ENCODE measurements at places on chromosomes 7 and 10.
A peak's percentile ranks its signal among the peaks of the same experiment; 100 is the strongest.

- H3K4me1 ChIP-seq = peaks cover 9% of the 10 kb centered on the region
- no peaks in the 10 kb centered on the region for H3K27me3 ChIP-seq
- no peak overlapping the region for H3K4me3 ChIP-seq
- no peaks in the 10 kb centered on the region for H3K36me3 ChIP-seq
These were observed 23.5 kb upstream of the C1QL3 start for GRCh38 chr10:16545116-16545736.

DNA sequence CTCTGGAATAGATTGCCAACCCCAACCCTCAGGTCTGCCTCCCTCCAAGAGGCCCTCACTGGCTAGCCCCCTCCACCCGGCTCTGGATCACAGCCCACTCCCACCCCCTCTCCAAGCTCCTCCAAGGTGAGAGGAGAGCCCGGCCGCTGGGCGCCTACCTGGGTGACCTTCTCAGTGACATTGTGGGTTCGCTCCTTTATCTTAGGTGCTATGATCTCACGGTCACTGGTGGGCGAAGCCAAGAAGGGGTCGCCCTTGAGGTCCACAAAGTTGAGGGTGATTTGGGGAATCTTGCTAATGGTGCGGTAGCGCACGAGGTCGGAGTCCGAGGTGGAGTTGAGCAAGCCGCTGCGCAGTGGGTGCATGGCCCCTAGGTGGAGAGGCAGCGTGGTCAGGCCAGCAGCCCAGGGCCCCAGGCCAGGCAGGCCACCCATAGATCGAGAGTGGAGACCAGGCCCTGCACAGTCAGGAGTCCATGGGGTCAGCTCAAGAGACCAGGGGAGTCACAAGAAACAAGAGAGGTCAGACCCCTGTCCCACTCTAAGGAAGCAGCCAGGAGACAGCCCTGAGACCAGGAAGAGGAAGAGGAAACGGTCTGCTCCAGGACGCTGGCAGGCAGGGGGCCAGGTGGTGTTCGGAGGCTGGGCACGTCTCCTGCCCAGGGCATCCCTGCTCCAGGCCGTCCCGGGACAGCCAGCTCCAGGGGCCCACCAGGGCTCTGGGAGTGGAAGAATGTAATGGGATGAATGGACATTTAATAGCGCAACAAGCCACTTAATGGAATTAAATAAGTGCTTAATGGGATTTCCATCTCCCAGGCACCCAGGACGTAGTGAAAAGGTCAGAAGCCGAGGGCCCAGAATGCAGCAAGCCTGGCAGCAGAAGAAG, 20.7 kb downstream of the KCNH2 start:
- H3K4me3 ChIP-seq = no peak overlapping the region
- no peaks in the 10 kb centered on the region for H3K36me3 ChIP-seq
- H3K4me1 ChIP-seq = peaks cover 61% of the 10 kb centered on the region
- no peaks in the 10 kb centered on the region for H3K27me3 ChIP-seq
- no peak for DNase-seq

DNA sequence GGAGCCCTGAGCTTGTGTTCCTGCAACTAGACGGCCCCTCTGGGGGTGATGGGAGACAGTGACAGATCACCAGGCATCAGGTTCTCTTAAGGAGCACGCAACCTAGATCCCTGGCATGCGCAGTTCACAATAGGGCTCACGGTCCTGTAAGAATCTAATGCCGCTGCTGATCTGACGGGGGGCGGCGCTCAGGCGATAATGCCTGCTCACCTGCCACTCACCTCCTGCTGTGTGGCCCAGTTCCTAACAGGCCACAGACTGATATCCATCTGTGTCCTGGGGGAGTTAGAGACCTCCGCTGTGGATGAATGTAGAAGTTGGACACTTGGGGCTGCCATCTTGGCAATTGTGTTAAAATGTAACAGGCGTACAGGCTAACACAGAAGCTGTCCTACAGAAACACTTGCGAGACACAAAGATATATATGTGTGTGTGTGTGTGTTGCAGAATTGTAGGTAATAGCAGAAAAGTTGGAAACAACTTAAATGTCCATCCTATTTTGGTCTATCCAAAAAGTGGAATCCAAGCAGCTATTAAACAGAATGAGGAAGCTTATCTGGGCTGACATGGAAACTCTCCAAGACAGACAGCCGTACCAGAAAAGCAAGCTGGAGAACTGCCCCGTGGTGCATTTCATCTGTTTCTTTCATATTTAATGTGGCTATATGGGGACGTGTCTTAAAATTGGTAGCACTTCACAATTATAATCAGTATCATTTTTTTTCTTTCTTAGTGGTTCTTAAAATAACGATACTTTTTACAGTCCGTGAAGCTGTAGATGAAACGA, 82.8 kb downstream of the MKI67 start:
- no peak for DNase-seq
- no peak overlapping the region for H3K27ac ChIP-seq
- no peak overlapping the region for H3K4me3 ChIP-seq
- no peaks in the 10 kb centered on the region for H3K36me3 ChIP-seq

DNA sequence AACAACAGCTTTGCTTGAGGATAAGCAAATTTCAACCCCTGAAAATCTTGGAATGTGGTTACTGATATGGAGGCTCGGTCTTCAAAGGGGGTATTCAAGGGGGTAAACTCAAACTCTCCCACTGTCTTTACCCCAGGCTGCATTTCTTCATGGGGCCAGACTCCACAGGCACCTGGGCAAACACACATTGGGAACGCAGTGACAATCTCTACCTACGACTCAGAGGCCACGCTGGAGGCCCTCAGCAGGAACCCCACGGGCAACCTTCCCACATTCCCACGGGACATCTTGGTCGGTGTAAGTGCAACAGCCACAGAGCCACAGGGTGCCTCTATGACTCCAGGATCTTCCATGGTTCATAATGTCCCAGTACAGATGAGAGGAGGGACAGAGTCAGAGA, 2.2 kb upstream of the INSIG1 start:
- no peak overlapping the region for H3K27ac ChIP-seq
- no peak for DNase-seq
- H3K36me3 ChIP-seq = no peaks in the 10 kb centered on the region
- H3K4me1 ChIP-seq = peaks cover 17% of the 10 kb centered on the region
- no peaks in the 10 kb centered on the region for H3K27me3 ChIP-seq

GRCh38 chr10:68290736-68291135, 41.1 kb upstream of the HNRNPH3 start:
- no peaks in the 10 kb centered on the region for H3K36me3 ChIP-seq
- no peaks in the 10 kb centered on the region for H3K4me1 ChIP-seq
- no peak overlapping the region for H3K27ac ChIP-seq

GRCh38 chr7:48832303-48832845, 92.0 kb upstream of the CDC14C start:
- no peaks in the 10 kb centered on the region for H3K4me1 ChIP-seq
- no peaks in the 10 kb centered on the region for H3K36me3 ChIP-seq
- no peak overlapping the region for H3K27ac ChIP-seq
- no peaks in the 10 kb centered on the region for H3K27me3 ChIP-seq

DNA sequence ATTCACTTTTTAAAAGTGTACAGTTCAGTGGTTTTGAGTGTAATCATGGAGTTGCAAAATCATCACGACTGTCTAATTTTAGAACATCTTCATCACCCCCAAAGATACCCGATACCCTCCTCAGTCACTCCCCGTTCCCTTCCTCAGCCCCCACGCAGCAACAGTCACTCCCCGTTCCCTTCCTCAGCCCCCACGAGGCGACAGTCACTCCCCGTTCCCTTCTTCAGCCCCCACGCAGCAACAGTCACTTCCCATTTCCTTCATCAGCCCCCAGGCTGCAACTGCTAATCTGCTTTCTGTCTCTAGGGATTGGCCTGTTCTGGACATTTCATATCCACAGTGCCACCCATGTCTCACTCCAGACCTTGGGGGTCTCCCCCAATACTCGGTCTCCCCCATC, 161.6 kb upstream of the PPP2R2D start:
- H3K27ac ChIP-seq = no peak overlapping the region
- DNase-seq = no peak
- H3K27me3 ChIP-seq = no peaks in the 10 kb centered on the region
- no peaks in the 10 kb centered on the region for H3K36me3 ChIP-seq
- H3K4me3 ChIP-seq = no peak overlapping the region
- no peaks in the 10 kb centered on the region for H3K4me1 ChIP-seq

DNA sequence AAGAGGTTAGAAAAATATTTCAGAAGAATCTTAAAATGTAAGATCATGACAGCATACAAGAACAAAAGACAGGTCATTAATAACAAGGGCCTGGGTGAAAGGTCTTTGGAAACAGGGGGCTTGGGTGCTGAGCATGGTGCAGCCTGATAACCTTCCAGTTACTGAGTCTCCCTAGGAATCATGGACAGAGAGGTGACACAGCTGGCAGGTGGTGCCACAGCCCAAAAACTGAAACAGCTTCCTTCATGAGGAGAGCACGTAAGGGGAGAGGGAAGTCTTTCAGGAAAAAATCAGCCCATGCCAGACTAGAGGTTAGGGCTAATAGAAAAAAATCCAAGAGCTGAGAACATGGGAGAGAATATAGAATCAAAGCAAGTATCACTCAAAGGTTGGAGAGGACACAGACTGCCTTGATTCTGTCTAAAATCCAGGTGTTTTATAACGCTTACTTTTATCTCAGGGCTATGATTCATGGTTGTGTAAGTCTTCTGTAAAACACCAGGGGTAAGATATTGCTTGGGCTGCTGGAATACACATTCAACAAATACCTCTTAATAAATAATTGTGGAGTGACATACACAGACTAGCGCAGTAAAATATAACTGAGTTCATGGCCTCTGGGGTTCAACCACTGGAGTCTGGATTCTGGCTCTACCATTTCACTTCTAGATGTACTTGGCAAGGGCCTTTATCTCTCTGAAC, 88.1 kb downstream of the SEMA3C start:
- H3K27ac ChIP-seq = no peak overlapping the region
- no peaks in the 10 kb centered on the region for H3K27me3 ChIP-seq
- H3K4me3 ChIP-seq = no peak overlapping the region
- H3K4me1 ChIP-seq = peaks cover 23% of the 10 kb centered on the region
- H3K36me3 ChIP-seq = no peaks in the 10 kb centered on the region
- DNase-seq = peak; percentile 29

- H3K4me3 ChIP-seq = no peak overlapping the region
- no peaks in the 10 kb centered on the region for H3K27me3 ChIP-seq
- H3K36me3 ChIP-seq = no peaks in the 10 kb centered on the region
- no peak for DNase-seq
These were observed 644.4 kb upstream of the IGFBP3 start for GRCh38 chr7:46565253-46566096.

DNA sequence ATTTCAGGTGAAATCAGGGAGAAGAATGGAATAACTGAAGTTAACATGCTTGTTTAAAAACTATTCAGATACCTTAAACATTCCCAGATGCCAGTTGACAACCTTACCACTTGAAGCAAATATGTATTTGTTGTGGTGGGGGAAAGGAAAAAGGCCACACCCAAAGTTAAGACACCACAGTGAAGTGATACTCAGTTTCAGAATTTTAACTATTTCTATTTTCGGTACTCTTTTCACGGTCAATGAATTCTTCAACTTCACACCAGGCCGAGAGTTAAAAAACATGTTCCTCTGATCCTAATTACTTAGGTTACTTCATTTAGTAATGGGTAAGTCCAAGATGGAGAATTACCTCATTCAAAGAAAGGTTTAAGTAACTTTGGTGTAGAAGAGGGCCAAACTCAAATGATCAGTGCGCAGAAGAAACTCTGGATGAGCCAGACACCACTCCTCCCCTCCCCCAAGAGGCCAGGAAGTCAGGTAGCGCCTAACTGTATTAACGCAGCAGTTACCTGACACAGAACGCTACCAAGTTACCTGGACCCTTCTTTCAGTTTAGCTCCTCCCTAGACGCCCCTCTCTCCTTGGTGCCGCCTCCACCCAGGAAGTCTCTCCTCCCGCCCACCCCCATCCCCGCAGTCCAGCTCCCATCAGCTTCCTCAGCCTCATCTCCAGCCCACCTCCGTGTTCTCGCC, 700 bp downstream of the MTPN start:
- H3K27ac ChIP-seq = peak overlapping the region; percentile 79
- no peaks in the 10 kb centered on the region for H3K27me3 ChIP-seq
- DNase-seq = no peak
- peak overlapping the region; percentile 73 for H3K4me3 ChIP-seq

- H3K27me3 ChIP-seq = no peaks in the 10 kb centered on the region
- no peak overlapping the region for H3K4me3 ChIP-seq
- no peaks in the 10 kb centered on the region for H3K36me3 ChIP-seq
- H3K27ac ChIP-seq = no peak overlapping the region
- DNase-seq = no peak
- no peaks in the 10 kb centered on the region for H3K4me1 ChIP-seq
These were observed 56.7 kb downstream of the LAMB4 start for GRCh38 chr7:108073305-108074070.

GRCh38 chr7:82247814-82248433, 195.7 kb downstream of the CACNA2D1 start:
- DNase-seq = no peak
- H3K36me3 ChIP-seq = no peaks in the 10 kb centered on the region
- H3K4me1 ChIP-seq = no peaks in the 10 kb centered on the region
- H3K27ac ChIP-seq = no peak overlapping the region
- H3K27me3 ChIP-seq = no peaks in the 10 kb centered on the region
- no peak overlapping the region for H3K4me3 ChIP-seq

- no peak overlapping the region for H3K4me3 ChIP-seq
- H3K27ac ChIP-seq = no peak overlapping the region
- no peaks in the 10 kb centered on the region for H3K36me3 ChIP-seq
- no peaks in the 10 kb centered on the region for H3K4me1 ChIP-seq
These were observed 28.9 kb upstream of the NPY start for GRCh38 chr7:24255139-24255538.

GRCh38 chr10:119211176-119211575, 3.8 kb downstream of the GRK5 start:
- peaks cover 22% of the 10 kb centered on the region for H3K4me1 ChIP-seq
- DNase-seq = no peak
- H3K27me3 ChIP-seq = no peaks in the 10 kb centered on the region
- no peak overlapping the region for H3K27ac ChIP-seq
- no peaks in the 10 kb centered on the region for H3K36me3 ChIP-seq

DNA sequence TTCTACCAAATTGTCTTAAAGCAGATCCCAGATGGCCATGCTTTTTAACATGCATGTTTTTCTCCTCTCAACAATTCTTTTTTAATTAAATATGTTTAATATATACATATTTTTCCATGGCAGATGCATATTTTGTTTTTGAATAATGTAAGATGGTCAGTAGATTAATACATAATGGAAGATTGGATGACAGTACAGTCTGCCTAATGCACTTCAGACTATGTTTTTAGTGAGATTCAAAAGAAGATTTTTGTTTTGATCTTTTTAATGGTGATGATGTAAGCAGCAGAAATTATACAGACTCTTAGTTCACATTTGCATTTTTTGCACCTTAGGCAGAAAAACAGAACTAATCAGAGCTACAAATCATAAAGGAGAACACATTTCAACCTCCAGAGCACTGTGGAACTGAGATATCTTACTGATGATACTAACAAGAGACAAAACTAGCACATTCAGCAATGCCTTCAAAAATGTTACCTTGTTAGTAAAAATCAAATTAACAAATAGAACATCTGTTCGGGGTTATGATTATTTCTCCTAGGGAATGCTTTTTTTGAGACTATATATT, 203.4 kb downstream of the PHF14 start:
- no peaks in the 10 kb centered on the region for H3K27me3 ChIP-seq
- H3K4me3 ChIP-seq = no peak overlapping the region
- H3K36me3 ChIP-seq = no peaks in the 10 kb centered on the region
- H3K27ac ChIP-seq = no peak overlapping the region

GRCh38 chr7:41053820-41054219, 649.1 kb downstream of the INHBA start:
- H3K36me3 ChIP-seq = no peaks in the 10 kb centered on the region
- no peak overlapping the region for H3K4me3 ChIP-seq
- H3K27ac ChIP-seq = no peak overlapping the region

GRCh38 chr10:31099094-31099493, 67.4 kb upstream of the ZNF438 start:
- no peak for DNase-seq
- H3K27me3 ChIP-seq = no peaks in the 10 kb centered on the region
- no peak overlapping the region for H3K27ac ChIP-seq
- H3K4me3 ChIP-seq = no peak overlapping the region
- H3K36me3 ChIP-seq = no peaks in the 10 kb centered on the region

- H3K27ac ChIP-seq = no peak overlapping the region
- no peaks in the 10 kb centered on the region for H3K4me1 ChIP-seq
- H3K27me3 ChIP-seq = peaks cover 2% of the 10 kb centered on the region
- peak; percentile 85 for DNase-seq
These were observed 112.7 kb downstream of the SLIT1 start for GRCh38 chr10:97072851-97073665.

Data from cardiac muscle cell (in vitro differentiated cells and primary cell).